ENCODE measurements at places on chromosomes 3 and 15. TPM values are rescaled to one million over a fixed set of nuclear protein-coding genes. Genes with fewer than 3 reads are reported as not detected.

The CYP8B1 gene
- not detected for total RNA-seq

The XCR1 gene
- not detected for total RNA-seq

The FAM81A gene
- 0.57 TPM for total RNA-seq

The FGF7 gene
- not detected for total RNA-seq

The GOLGA6L2 gene
- not detected for total RNA-seq

The AGBL1 gene
- not detected for total RNA-seq

The EMC7 gene
- 65.6 TPM for total RNA-seq

DNA sequence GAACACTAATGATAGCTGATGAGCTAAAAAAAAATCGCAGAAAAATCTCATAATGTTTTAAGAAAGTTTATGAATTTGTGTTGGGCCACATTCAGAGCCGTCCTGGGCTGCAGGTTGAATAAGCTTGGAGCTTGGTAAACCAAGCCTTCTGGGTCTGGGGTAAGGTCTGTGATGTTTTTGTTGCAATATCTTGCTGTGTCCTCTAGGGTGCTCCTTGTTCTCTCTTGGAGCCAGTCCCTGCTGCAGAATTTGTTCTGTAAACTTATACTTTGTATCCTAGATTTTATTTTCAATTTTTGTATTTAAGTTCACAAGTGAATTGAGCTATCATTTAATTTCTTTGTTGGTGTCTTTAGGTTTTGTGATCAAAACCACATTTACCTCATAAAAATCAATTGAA is 143.7 kb downstream of the NR1D2 start:
- no peak overlapping the region for H3K4me3 ChIP-seq
- H3K27me3 ChIP-seq = no peaks in the 10 kb centered on the region
- DNase-seq = no peak
- H3K36me3 ChIP-seq = no peaks in the 10 kb centered on the region
- H3K27ac ChIP-seq = no peak overlapping the region
- no peaks in the 10 kb centered on the region for H3K4me1 ChIP-seq

- DNase-seq = no peak
- H3K27me3 ChIP-seq = peaks cover 16% of the 10 kb centered on the region
- no peak overlapping the region for H3K4me3 ChIP-seq
- no peaks in the 10 kb centered on the region for H3K4me1 ChIP-seq
- H3K36me3 ChIP-seq = no peaks in the 10 kb centered on the region
Measured at GRCh38 chr15:80615783-80616391, 79.2 kb upstream of the ABHD17C start.

DNA sequence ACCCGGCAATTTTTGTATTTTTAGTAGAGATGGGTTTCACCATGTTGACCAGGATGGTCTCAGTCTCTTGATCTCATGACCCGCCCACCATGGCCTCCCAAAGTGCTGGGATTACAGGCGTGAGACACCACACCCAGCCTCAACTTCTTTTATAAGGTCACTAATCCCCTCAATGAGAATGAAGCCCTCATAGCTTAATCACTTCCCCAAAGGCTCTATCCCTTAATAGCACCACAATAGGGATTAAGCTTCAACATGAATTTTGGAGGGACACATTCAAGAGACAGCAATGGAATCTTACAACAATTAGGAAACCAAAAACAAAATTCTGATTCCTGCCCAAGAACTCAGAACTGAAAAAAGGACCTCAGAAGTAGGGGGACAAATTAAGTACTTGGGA is 126.8 kb downstream of the ATP1B3 start:
- no peak for DNase-seq
- no peaks in the 10 kb centered on the region for H3K27me3 ChIP-seq
- H3K36me3 ChIP-seq = no peaks in the 10 kb centered on the region
- H3K27ac ChIP-seq = no peak overlapping the region

- no peaks in the 10 kb centered on the region for H3K27me3 ChIP-seq
- no peaks in the 10 kb centered on the region for H3K36me3 ChIP-seq
- no peaks in the 10 kb centered on the region for H3K4me1 ChIP-seq
- no peak overlapping the region for H3K27ac ChIP-seq
- no peak overlapping the region for H3K4me3 ChIP-seq
Measured at GRCh38 chr3:74281705-74282104, 332.8 kb downstream of the CNTN3 start.

- no peak for DNase-seq
- H3K4me3 ChIP-seq = no peak overlapping the region
- H3K36me3 ChIP-seq = no peaks in the 10 kb centered on the region
- peaks cover 7% of the 10 kb centered on the region for H3K27me3 ChIP-seq
- no peak overlapping the region for H3K27ac ChIP-seq
Measured at GRCh38 chr15:69790632-69791031, 307.1 kb downstream of the TLE3 start.

GRCh38 chr15:96262097-96262496 is 68.4 kb upstream of the NR2F2 start:
- H3K4me1 ChIP-seq = no peaks in the 10 kb centered on the region
- no peaks in the 10 kb centered on the region for H3K27me3 ChIP-seq
- H3K36me3 ChIP-seq = no peaks in the 10 kb centered on the region

DNA sequence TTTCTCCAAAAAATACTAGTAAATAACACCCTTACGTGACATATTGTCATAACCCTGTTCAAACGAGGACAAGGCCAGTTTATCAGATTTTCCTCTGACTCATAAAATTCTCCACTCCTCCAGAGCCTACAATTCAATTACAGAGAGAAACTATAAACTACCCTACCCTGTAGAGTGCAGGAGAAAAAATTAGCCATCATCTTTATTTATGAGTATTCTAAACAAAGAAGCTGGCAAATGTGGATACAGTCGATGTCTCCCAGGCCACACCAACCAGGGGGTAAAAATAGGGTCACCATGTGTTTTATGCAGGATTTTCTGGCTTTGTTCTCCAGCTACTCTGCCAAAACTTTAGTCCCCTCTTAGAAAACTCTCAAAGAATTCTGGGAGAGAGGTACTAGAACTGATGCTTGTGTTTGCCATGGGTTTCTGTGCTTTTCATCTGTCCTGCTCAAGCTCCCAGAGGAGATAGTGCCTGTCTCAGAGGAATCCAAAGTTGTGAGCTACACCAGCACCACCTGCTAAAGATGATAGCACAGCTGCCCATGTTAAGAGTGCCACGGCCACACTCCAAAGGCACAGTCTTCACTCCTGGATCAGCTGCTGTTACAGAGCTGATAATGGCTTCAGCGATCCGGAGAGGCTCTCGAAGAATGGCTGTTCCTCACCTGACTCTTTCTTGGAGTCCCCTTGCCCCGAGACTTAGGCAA is 150.2 kb downstream of the IMPG2 start:
- H3K27me3 ChIP-seq = peaks cover 12% of the 10 kb centered on the region
- H3K36me3 ChIP-seq = no peaks in the 10 kb centered on the region
- no peak overlapping the region for H3K27ac ChIP-seq
- peaks cover 4% of the 10 kb centered on the region for H3K4me1 ChIP-seq
- DNase-seq = no peak

All from activated CD4-positive, alpha-beta T cell treated with anti-CD3 and anti-CD28 coated beads, Interleukin-2, amount 10 ng/mL, durations not matched to agents 7 days and 5 days (primary cell).